Kidney capillary endothelial cell (primary cell): ENCODE measurements at places on chromosomes 7 and 10.

DNA sequence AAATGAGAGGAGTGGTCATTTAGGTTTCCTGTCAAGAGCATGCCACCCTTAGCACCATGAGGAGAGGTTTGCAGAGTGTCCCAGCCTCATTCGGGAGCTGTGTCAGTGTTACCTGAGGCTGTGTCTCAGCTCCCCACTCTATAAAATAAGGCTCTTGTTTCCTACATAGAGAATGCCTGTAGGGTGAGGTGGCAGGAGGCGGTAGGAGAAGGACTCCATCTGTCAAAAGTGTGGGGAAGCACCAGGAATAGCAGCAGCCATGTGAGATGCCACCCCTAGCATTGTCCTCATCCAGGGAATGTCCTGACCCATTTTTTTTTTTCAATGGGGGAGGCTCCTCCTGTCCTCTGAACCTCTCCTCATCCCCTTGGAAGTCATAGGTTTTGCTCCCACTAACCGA is 451.2 kb downstream of the PLXNA4 start:
- no peak for DNase-seq

GRCh38 chr10:3568983-3569382 is 216.0 kb downstream of the KLF6 start:
- DNase-seq, result no peak

- no peak for DNase-seq
Measured at GRCh38 chr10:57864765-57865680, 402.7 kb downstream of the IPMK start.

- no peak for DNase-seq
Measured at GRCh38 chr10:30749385-30749784, 119.8 kb upstream of the LYZL2 start.

- no peak for DNase-seq
Measured at GRCh38 chr10:100749309-100750217, 4.2 kb downstream of the PAX2 start.

- no peak for DNase-seq
Measured at GRCh38 chr10:25831080-25831479, 102.9 kb upstream of the MYO3A start.

DNA sequence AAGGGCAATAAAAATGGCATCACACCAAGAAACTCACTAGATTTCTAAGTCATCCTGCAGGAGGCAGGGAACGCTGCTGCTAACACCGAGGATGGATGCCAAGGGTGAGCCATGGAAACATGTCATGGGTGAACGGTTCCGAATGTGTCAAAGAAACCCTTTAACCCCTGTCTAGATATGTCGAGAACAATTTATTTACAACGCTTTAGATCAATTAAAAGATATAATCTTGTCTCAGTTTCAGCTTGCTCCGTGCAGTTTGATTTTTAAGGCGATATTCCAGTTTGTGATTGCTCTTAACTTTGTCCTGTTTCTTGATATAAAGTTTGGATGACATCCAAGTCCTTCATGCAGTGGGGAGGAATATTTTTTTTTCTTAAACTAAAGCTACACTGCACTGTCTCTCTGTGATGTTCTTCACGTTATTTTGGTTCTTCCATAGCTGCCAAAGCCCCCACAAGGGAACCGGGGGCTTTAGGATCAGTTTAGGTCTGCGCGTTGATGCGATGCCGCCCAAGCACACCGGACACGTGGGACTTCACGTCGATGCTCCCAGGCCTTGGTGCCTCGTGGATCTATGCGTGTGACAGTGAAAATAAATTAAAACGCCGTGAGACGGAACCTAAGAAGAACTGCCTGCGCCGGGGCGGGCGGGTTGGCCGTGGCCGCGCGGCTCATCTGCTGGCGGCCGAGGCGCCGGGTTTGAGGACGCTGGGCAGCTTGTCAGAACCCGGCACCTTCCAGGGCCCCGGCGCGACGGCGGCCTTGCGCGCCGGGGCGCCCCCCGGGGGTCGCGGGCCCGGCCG is 220.3 kb downstream of the PHTF2 start:
- DNase-seq, result no peak

GRCh38 chr7:20399521-20399920 is 68.8 kb downstream of the ITGB8 start:
- DNase-seq, result no peak

DNA sequence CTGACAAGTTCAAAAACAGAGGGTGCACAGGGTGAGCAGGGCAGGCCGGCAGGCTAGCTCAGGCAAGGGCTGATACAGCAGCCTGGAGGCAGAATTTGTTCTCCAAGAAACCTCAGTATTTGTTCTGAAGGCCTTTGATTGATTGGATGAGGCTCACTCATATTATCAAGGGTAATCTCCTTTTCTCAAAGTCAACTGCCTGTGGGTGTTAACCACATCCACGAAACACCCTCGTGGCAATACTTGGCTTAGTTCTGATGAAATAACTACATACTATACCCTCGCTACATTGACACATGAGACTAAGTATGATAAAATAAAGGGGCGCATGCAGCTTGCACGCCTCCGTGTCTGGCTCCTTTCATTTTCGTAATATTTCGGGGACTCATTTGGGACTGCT is 4.4 kb upstream of the PPP2R2D start:
- no peak for DNase-seq

DNA sequence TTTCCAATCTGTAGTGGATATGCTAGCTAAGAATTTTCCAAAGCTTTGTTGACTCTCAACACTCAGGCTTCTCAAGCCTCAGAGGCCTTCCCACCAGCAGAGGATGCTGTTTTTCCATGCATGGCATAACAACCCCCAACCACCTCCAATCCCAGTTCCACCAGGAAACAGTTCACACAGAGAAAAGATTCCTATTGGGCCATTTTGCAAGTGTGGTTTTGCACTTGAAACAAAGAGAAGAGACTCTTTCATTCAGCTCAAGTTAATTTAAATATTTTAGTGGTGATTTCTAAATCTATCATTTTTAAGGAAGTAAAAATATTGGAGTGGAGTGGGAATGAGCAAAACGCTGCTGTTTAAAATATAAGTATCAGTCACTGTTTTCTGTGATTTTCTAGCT is 105.6 kb upstream of the COL1A2 start:
- peak; percentile 73 for DNase-seq

DNA sequence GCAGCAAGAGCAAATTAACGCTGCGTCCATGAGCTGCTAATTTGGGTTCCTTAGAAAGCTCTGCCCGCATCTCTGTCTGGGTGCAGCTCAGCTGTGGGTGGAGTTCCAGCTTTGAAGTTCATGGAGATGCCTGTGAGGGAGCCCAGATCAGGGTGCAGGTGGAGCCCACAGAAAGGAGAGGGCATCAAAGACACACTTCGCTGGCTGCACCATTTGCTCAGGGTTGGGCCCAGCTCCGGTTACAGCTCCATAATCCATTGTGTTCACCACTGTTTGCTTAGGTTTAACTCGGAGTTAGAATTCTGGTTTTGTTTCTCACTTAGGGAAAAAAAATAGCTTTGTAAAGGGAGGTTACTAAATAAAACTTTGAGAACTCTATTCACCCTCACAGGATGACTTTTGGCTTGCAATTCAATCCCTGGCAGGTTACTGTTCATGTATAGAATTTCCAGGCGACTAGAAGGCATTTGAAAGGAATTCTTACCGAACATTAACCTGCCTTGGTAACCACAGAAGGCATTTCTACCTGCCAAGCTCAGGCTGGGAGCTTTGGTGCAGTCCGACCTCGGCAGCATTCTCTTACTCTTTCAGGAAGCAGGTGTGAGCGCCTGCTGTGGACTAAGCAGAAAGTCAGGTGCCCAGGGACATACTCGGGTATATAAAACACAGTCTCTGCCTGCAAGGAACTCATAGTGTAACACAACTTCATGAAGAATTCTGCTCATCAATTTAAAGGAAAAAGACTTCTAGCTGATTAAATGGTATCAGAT is 179.5 kb upstream of the RNF32 start:
- DNase-seq, result no peak

DNA sequence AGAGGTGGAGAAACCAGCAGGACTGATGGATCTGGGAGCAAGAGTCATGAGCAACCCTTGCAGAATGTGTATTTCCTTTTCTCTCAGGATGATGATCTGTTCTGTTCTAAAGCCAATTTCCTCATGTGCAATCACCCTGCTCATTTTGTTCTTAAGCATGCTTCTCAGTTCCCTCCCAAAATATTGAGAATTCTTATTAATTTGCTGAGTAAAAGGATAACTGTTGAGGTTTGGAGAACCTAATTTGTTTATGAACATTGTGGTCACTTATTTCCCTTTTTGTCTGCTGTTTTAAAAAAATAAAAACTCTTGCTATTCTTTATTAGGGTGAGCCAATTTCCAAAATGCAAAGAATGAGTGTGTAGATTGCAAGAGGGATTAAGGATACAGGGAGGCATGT is 106.8 kb downstream of the APBB1IP start:
- no peak for DNase-seq

- DNase-seq, result peak; percentile 27
Measured at GRCh38 chr7:70694434-70694970, 437.4 kb upstream of the GALNT17 start.

GRCh38 chr10:71817831-71818655 is 33.0 kb downstream of the PSAP start:
- no peak for DNase-seq

- DNase-seq, result no peak
Measured at GRCh38 chr10:123227706-123228105, 73.5 kb downstream of the BUB3 start.

DNA sequence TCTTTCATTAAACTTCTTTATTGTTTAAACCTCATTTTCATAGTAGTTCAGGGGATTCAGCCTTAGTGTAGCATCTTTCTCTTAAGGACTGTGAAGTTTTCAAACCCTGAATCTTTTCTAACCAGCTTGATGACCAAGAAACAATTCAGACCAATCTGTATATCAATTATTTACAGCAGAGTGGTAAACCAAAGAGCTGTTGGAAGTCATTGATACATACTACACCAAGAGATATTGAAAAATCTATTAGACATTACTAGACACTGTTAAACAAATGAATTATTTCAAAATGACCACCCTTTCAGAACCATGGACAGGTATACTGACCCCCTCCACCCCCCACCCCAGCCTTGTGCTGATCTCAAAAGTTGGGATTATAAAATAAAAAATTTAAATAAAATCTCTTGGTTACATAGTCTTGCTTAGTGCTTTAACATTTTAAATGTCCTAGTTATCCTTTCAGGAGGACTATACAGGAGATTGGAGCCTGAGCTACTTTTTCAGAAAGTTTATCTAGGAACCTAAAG is 143.9 kb upstream of the LSM8 start:
- no peak for DNase-seq

- DNase-seq, result no peak
Measured at GRCh38 chr10:110346914-110347313, 42.2 kb upstream of the SMNDC1 start.

- DNase-seq, result no peak
Measured at GRCh38 chr10:96208271-96208670, 63.1 kb downstream of the BLNK start.

DNA sequence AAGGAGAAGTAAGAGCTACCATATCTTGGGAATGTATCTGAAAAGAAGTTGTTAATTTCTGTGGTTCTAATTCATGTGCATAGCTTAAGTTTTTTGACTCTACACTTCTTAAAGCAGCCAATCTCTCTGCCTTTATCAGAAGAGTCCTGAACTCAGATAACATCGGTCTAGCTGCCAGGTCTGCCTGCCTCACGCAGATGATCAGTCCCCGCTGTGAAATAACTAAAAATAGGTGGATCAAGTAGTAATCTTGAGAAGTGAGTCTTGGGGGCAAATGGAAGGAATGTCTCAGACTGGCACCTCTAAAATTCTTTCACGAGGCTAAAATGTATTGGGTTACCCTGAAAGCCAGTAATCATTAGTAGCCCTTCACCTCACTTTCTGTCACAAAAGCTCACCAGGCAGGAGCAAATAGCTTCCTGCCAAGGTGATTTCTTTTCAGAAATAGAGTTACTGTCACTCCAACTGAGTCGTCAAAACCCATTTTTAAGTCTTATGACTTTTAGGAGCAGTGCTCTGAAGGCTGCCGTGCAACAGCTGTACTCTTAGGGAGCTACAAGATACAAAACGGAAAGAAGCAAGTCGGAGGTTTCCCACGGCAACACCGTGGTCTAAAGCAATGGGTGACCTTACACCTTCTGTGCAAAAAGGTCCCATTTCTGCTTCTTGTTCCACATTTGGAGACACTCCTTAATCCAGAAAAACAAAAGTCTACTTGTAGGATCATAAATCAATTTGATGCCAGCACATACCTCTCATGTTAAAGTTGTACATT is 85.2 kb downstream of the ABCB5 start:
- no peak for DNase-seq

DNA sequence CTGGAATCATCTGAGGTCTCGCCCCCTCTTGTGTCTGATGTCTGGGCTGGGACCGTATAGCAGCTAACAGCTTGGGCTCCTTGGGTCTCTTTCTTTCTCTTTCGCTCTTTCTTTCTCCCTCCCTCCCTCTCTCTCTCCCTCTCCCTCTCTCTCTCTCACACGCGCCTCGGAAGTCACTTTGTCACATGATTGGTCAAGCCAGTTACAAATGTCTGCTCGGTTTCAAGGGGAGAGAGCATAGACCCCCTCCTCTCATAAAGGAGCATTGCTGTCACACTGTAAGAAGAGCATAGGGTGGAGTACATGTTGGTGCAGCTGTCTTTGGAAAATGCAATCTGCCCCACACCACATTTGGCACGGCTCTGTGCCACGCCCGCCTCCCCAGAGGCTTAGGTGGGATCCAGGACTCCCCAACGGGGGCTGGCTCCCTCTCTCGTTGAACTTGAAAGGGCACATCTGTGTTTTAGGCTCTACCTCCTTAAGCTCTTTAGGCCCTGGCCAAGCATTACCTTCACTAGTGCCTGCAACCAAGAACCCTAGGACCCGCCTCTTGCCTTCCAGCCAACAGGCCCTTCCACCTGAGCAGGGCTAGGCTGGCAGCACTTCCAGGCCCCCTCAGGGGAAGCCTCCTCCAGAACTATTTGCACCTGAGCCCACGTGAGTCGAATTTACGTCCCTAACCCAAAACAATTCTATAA is 61.9 kb upstream of the CACUL1 start:
- no peak for DNase-seq

GRCh38 chr10:133411523-133412380 is 12.7 kb downstream of the SPRN start:
- DNase-seq, result no peak

- no peak for DNase-seq
Measured at GRCh38 chr7:11203683-11204082, 230.0 kb downstream of the PHF14 start.

GRCh38 chr7:149334219-149334618 is 72.2 kb downstream of the ZNF783 start:
- no peak for DNase-seq

GRCh38 chr10:86242761-86243160 is 123.8 kb downstream of the GRID1 start:
- DNase-seq, result no peak

DNA sequence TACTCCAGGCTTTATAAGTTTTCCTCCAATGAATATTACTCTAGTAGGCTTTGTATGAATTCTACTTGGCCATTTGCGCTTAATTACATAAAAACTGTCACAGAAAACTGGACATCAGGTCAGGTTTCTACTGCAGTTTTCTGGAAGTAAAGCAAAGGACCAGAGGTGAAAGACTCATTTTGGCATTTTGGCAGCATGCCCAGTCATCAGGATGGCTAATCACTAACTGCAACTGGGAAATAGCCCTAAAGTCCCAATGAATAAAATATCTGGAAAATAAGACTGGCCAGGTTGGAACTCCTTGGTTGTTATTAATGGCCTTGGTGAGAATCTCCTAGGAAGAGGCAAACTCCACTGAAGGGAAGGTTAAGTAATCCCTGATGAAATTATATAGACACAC is 75.5 kb downstream of the COPG2 start:
- no peak for DNase-seq

GRCh38 chr7:1330801-1331425 is 98.2 kb downstream of the UNCX start:
- DNase-seq, result no peak

GRCh38 chr7:155594961-155595366 is 48.6 kb upstream of the CNPY1 start:
- DNase-seq, result no peak

- no peak for DNase-seq
Measured at GRCh38 chr7:151460474-151460855, 20.5 kb upstream of the CRYGN start.
